ENCODE measurements at places on chromosomes 1 and 21.

DNA sequence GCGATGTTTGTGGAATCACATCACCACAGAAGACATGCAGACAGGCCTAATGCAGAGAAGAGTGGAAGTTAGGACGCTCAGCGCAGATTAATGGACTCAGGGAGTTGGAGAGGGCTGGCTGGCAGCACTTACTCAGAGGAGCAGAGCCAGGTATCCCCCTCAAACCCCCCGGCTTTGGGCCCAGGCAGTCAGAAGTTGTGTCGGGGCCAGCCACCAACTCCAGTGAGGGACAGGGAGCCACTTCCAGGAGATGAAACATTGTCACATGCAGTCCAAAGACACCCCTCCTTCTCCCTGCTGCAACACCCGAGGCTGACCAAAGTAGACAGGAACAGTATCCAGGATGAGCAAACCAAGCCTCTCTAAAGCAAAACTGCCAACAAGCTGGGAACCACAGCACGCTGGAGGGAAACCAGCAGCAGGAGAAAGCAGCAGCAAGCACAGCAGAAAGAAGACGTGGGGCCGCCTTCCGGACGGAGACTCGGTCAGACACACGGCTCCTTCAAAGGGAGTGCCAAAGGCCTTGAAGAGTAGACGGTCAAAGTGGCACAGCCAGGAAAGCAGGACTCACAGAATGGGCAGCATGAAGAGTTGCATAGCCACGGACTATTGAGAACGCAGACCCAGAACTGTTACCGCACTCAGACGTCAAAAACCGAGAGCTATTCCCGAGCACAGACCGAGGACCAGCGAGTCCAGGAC is 149.3 kb downstream of the PCBP3 start:
- DNase-seq: no peak

DNA sequence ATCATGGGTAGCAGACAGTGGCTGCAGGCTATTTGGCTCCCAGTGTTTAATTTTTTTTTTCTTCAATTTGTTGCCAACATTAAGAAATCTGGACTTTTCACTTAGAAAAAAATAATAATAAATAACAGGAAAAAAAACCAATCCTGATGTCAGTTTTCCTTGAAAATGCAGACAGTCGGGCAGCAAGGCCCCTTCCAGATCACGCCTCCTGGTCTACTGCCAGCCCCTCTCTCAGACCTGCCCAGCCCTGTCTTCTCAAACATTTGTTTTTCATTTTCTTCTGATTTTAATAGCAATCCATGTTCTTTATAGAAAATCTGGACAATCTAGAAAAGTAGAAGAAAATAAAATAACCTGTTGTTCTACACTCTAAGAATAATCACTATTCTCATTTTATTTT is 15.5 kb downstream of the IFNGR2 start:
- DNase-seq: no peak

- DNase-seq: no peak
Measured at GRCh38 chr1:29708796-29709703, 472.7 kb downstream of the PTPRU start.

GRCh38 chr1:81554108-81554507 is 246.6 kb upstream of the ADGRL2 start:
- DNase-seq: no peak

DNA sequence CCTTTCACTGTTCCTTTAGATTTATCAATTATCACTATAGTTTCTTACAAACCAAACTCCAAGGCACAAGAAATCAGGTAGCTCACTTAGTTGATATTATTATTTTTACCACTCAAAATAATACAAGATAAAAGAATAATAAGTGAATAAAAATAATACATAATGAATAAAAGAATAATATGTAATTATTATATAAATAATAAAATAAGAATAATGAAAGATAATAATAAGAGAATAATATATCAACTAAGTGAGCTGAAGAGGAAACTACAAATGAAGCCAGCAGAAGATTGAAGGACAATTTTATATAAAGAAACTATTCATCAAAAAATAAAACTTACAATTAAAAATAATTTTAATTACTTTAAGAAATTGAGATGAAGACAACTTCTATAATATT is 90.6 kb downstream of the LRRIQ3 start:
- DNase-seq: no peak

- no peak for DNase-seq
Measured at GRCh38 chr1:33921281-33921680, 57.4 kb downstream of the HMGB4 start.

GRCh38 chr1:166952002-166952746 is 23.2 kb downstream of the ILDR2 start:
- DNase-seq: no peak

DNA sequence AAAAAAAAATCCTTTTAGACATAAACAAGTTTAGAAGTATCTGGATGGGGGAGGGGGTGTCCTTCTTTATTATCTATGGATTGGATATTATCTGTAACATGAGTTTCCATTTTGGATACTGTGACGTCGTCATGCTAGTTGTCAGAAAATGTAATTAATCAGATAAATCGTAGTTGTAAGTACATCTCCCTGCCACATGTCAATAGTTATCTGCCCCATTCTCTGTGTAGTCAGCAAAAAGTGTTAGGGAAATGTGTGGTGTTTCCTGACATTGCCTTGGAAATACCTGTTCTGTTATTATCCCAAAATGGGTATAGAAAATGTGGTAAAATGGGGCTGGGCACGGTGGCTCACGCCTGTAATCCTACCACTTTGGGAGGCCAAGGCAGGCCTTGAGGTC is 24.6 kb upstream of the SDE2 start:
- no peak for DNase-seq

DNA sequence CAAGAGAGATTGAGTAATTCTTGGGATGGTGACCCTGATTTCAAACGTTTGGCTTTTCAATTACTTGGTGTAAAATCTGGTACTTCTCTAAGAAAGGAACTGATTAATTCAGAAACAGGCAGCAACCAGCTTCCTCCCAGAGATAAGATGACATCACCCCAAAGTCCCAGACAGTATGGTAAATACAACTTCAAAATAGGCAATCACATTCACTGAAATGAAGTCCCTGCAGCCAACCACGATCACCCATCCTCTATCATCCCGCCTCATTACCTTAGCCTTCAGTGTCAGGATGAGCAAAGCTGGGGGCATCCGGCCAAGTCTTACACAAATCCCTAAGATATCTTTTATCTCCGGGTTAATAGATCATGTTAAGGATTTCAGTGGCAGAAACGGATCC is 26.4 kb upstream of the RUNX1 start:
- no peak for DNase-seq

GRCh38 chr1:158813164-158813563 is 18.0 kb upstream of the MNDA start:
- no peak for DNase-seq

DNA sequence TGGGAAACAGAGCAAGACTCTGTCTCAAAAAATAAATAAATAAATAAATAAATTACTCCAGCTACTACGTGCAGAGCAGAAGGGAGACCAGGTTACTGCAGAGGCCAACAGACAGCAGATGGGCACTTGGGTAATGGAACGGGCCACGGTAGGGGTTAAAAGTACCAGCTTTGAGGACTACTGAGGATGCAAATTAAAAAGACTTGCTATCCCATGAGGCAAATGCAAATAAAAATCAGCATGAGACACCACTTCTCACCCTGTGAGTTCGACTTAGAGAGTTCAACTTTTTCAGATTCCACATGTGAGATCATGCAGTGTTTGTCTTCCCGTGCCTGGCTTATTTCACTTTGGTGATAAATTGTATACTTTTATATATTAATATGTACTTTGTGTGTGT is 6.6 kb downstream of the SLC2A5 start:
- no peak for DNase-seq

- no peak for DNase-seq
Measured at GRCh38 chr1:89739013-89739843, 81.6 kb upstream of the LRRC8D start.

DNA sequence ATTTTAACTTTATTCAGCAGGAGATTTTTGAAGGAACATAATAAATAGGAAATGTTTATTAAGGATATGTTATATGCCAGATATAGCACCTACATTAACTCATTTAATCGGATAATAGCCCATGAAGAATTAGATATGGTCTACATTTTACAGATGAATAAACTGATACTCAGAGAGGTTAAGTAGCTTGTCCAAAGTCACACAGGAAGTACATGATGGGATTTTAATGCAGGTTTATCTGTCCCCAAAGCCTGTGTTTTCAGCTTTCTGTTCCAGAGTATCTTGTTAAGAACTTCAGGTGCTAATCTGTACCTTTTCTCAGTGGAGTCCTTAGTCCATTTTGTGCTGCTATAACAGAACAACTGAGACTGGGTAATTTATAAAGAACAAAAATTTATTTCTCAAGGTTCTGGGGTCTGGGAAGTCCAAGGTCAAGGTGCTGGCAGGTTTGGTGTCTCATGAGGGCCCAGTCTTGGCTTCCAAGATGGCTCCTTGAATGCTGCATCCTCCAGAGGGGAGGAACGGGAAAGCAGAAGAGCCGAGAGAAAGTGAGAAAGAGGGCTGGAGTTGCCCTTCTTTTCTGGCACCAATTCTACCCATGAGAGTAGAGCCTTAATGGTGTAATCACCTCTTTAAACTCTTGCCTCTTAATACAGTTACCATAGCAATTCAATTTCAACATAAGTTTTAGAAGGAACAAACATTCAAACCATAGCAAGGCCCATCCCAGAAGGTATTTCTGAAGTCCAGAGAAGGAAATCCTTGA is 17.3 kb downstream of the C1orf21 start:
- DNase-seq: no peak

GRCh38 chr1:162939035-162939434 is 78.1 kb upstream of the CCDC190 start:
- no peak for DNase-seq

DNA sequence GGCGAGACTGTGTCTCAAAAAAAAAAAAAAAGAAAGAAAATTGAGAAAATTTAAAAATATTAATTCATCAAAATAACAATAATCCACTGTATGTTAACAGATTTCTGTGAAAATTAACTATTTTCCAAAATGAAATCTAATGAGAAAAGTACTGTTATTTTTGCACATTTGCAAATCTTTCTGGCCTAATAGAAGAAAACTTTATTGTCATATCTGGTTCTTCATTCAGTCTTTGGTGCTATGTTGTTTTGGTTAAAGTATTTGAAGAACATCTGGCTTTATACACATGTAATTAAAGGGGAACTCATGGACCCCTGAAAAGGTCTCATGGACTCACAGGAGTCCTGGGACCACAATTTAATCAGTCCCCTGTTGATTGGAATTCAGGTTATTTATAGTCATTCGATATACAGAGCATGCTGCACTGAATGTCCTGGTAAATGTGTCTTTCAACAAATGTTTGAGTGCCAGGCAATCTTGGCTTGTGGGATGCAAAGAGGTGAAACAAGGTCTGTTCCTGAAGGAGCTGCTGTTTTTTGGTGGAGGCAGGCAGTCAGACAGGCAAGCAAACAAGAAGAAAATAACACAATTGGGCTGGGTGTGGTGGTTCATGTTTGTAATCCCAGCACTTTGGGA is 9.0 kb downstream of the AK4 start:
- no peak for DNase-seq

GRCh38 chr21:30227633-30228404 is 11.9 kb upstream of the CLDN8 start:
- no peak for DNase-seq

GRCh38 chr1:13813398-13814012 is 113.5 kb downstream of the PRDM2 start:
- peak; percentile 81 for DNase-seq

DNA sequence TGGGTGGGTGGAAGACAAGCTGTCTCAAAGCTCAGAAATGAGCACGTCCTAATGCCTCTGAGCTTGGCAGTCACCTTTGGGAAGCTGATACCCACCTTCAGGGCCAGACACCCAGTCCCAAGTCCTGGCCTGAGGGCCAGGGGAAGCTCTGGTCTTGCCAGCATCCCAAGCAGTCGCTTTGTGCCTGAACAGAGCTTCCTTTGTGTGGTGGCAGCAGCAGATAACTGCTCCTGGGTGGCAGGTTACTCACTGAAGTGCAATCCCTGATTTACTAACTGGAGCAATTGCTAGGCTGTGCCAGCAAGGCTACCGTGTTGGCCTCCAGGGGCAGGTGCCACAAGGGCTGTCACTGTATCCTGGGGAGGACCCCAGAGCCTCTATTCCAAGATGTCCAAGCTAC is 40.4 kb upstream of the GRHL3 start:
- DNase-seq: no peak

- DNase-seq: no peak
Measured at GRCh38 chr1:14267991-14268390, 330.5 kb upstream of the KAZN start.

DNA sequence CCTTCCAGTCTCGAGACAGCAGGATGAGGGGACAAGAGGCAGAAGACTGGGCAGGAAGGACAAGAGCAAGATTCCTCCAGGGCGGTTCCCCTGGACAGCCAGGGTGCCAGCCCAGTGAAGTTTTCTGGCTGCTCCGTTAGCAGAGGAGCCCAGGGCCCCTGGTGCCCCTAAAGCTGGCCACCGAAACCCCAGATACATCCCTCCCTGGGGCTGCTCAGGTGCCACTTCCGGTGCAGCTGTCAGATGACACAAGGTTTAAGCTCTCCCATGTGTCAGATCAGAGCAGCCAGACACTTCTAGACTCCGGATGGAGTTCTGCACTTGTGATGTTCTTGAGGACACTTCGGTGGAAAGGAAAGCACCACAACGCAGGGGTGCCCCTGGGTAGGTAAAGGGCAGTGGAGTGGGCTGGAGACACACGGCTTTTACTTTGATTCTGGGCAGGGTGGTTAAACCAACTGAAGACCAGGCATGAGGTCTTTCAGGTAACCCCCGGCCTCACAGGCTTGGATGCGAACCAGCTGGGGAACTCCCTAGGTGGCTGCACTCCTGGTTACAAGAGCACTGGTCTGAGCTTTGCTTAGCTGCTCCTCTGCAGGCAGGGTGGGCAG is 85.7 kb downstream of the ITPKB start:
- DNase-seq: no peak

DNA sequence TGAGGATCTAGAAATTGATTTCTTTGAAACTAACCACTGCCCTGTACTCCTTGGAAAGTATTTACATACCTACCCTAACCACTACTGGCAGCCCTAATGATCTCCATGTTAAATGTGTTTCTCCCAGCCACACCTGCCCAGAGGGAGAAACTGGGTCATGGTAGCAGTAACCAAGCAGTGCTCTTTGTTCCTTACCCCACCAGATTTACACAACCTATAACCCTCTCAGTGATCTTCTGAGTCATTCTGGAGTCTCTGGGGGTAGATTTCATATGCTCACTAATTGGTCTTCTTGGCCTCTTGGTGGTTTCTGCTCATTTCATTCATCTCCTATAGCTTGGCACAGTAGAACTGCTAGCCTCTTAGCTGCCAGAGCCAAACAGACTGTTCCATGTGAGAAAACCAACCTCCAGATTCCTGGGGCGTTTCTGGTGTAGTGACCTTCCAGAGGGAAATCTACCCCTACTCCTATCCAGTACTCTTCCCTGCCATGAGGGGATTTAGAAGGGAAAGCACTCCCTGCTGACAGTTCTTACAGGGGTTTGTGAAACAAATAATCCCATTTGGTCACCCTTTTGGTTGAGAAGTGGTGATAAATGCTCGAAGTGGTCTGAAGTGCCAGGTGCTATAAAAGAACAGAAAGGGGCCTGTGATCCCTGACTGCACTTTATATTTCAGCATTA is 36.2 kb upstream of the LRIG2 start:
- no peak for DNase-seq

GRCh38 chr1:220426989-220427388 is 100.9 kb upstream of the MARK1 start:
- DNase-seq: no peak
